ENCODE measurements at places on chromosomes 12 and 14.

DNA sequence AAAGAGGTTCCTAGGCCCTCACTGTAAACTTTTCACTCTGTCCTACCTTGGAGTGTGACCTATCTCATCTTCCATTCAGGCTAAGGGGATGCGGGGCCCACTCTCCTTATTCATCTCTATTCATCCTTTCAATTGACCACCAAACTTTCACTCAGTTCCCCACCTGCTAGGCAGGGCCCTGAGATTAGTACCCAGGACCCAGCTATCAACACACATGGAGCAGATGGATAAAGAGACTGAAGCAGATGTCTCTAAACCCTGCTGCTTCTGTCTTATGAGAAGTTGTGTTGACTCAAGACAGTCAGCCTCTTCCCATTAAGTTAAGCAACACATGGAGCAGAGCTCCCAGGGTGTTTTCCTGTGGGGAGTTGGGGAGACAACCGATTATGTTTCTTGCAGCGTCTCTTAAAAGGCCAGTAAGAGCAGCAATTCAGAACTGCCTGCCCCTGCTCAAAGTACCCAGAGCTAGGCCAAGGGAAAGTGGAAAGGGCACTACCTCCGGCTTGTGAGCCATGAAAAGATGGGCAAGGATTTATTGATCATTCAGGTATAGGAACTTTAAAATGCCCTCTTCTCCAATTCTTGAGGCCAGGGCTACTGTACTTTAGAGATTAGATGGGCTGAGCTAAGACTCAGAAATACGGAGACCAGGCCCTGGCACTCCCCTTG, 10.7 kb downstream of the KRT76 start:
- no peak for DNase-seq

- DNase-seq, result no peak
Measured at GRCh38 chr12:120230326-120230973, 29.5 kb upstream of the RPLP0 start.

- DNase-seq, result no peak
Measured at GRCh38 chr14:38528582-38528981, 272.7 kb upstream of the CLEC14A start.

DNA sequence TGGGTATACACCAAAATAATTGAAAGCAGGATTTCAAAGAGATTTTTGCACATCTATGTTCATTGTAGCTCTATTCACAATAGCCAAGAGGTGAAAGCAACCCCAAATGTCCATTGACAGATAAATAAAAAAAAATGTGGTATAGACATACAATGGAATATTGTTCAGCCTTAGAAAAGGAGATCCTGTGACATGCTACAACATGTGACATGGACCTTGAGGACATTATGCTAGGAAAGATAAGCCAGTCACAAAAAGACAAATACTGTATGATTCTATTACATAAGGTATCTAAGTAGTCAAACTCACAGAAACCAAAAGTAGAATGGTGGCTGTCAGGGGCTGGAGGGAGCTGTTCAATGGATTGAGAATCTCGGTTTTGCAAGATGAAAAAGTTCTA, 12.1 kb downstream of the GPRC5D start:
- DNase-seq, result no peak

Data from hematopoietic multipotent progenitor cell treated with erythropoietin and hydrocortisone succinate and interleukin-3 and kit ligand, for 15 days (in vitro differentiated cells).